Right lobe of liver (tissue), 6 donors: ENCODE measurements at places on chromosomes 13 and 19.

DNA sequence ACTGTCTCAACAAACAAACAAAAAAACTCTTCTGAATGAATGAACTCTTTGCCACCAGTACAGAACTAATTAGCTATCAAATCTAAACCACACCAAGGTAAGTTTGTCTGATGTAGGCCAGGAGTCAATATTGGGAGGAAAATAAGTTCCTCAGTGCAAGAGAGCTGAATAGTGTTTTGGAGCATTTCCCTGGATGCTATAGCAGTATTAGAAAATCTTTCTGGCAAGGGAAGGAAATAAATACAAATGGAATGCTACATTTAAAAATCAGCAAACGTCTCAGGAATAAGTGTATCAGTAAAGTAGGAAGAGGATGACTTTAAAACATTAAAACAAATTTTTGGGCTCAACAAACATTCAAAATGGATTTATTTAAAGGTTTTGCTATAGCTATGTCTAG, 81.3 kb upstream of the TMTC4 start:
- no peak for DNase-seq

DNA sequence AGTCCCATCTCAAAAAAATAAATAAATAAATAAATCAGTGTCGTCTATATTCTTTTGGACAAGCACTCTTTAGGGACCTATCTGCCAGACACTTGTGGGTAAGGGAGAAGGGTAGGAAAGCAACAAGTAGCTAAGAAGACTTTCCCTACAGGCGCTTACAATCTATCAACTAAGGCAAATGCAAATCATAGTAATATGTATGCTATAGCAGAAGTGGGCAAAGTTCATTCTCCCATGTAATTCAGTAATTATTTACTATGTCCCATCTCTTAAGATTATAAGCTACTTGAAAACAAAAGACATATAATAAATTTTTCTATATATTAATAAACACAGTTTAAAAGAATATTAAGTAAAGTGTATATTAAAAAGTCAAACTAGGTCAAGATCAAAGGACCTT, 16.5 kb downstream of the ELF1 start:
- no peak for DNase-seq

DNA sequence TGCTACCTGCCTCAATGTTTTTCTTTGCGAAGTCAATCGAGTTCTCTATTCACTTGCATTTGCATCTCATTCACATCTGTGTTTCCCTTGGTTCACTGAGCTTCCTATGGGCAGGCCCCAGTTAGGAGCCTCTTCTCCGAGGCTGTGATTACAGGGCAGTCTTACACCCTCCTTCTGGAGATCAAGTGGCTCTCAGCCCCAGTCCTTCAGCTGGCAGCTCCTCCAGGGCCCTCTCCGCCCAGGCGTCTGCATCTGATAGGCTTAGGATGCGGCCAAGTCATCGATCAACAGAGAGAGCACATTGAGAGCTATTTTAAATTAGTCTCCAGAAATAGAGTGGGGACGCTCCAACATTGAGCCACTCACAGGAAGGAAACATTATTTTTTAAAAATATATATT, 44.2 kb downstream of the MBNL2 start:
- DNase-seq: no peak

- DNase-seq: no peak
Measured at GRCh38 chr19:36685835-36686234, 1.6 kb upstream of the ZNF567 start.

DNA sequence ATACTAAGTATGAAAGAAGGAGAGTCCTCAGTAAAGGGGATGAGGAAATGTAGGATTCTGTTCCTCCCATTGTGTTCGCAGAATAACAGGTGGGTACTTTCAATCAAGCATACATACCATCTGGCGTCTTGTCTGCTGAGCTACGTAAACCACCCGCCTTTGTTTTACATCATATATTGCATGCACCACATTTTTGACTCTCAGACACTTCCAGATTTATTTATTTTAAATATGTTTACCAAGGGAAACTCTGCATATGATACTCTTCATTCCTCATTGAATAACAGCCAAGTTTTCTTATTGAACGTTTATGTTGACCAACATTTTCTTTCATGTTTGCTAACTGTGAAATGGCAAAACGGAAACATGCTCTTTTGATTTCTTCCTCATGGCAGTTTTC, 174.1 kb downstream of the FGF14 start:
- no peak for DNase-seq

GRCh38 chr13:80481588-80481987, 140.7 kb upstream of the SPRY2 start:
- no peak for DNase-seq

GRCh38 chr19:53808710-53809125, 15.4 kb downstream of the NLRP12 start:
- no peak for DNase-seq

DNA sequence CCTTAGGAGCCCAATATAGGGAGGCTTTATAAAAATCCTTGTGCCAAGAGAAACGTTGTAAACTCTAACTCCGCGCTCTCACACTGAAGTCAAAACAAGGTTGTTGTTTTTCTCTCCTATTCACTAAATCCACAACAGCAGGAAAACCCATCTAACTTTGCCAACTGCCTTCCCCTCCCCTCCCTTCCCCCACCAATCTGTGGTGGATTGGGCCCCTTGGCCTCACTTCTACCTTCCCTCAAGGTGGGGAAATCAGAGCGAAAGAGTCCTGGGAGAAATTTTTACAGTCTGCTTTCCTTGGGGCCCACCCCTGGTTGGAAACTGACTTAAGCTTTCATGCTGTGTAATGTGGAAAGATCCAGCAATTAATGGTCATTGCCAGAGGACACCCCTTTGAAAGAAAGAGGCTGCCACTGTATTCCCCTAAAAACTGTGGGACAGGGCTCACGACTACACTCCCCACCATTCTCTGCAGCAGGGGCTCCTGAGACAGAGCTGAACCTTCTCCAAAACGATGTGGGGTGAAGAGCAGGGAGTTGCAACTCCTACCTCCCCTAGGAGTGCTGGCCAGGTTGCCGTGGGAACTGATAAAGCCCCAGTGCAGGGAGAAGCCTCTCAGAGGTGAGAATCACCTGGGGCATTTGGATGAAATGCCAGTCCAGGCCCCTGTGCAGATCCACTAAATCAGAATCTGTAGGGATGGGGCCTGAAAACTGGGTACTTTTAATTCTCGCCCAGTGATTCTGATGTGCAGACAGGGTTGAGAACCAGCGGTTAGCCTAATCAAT, 1.1 kb downstream of the DHRS12 start:
- DNase-seq: no peak

DNA sequence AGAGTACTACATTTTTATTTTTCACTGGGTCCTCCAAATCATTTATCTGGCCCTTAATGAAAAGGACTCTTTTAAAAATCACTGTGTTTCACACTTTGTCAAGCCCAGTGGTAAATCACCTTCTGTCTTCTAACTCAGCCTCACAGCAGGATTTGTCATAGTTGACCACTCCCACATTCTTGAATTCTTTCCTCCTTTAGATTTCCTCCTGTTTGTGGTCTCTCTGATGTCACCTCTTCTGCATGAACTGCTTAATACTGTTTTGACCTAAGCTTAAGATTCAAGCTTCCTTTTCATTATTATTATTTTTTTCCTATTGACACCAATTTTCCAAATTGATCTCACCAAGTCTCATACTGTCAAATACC, 899.8 kb upstream of the MIR17HG start:
- DNase-seq: no peak

GRCh38 chr13:95231393-95231792, 69.9 kb downstream of the ABCC4 start:
- no peak for DNase-seq

GRCh38 chr19:11674067-11674492, 64.7 kb downstream of the ZNF823 start:
- no peak for DNase-seq

DNA sequence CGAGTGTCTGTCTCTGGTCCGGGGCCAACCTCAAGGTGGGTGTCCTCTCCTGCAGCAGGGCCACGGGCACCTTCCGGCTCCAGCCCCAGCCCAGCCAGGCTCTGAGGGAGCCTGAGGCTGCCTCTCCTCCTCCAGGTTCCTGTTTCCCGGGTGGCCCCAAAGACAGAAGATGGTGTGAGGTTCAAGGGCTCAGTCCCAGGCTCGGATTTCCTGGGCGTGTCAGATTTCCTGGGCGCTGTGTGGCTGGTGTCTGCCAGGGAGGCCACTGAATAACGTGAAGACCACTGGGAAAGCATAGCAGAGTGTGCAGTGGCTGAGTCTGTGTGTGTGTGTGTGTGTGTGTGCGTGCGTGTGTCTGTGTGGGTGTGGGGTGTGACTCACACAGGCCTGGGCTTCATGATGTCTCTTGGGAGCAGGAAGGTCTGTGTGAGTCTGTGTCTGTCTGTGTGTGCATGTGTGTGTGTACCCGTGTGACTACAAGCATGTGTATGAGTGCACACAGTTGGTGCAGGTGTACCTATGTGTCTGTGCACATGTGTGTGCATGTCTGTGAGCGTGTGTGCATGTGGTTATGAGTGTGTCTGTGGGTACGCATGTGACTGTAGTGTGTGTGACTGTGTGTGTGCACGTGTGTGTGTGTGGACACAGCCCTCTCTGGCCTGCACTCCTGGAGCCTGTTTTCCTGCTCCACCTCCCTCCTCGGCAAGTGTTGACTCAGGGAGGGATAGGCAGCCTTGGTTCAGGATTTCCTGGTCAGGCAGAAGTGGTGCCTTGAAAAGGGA, 28.3 kb downstream of the CEBPA start:
- DNase-seq: peak; percentile 84
